ENCODE measurements at places on chromosomes 5 and 9.

DNA sequence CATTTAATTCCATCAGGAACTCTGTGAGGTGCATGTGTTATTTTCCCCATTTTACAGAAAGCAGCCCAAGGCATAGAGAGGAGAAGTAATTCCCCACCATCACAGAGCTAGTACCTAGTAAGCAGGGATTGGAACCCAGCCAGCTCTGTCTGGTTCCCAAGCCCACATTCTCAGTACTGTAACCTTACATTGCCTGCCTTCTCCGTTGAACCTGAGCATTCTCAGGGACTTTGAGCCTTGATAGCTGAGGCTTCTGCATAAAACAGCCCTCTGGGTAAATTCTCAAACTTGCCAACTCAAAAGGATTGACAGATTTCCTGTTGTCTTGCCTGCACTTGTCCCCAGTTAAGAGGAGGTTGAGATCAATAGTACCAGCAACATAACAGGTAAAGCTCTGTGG lies 9.2 kb upstream of the GLE1 start:
- no peak for DNase-seq

DNA sequence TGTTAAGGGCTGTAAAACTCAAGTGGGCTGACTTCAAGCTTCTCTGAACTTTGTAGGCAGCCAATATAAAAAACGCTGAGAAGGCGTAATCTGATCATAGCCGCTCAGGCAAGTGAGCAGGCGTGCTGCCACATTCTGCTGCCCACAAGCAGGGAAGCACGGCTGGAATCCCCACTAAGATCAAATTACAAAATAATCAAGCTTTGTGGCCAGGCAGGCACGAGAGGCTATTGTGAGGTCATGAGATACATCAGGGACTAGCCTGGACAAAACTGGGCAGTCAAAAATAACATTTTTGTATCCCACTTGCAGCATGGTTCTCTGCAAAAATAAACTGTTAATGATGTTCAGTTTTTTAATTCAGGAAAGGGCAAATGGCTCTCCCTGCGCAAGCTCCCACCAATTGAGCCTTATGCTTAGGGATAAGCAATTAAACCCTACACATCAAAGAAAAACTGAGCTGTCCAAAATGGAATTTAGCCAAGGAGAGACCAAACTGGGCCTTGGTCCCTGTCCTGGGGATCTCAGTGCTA lies 64.0 kb downstream of the POU5F2 start:
- peak; percentile 84 for DNase-seq

GRCh38 chr5:73763300-73764032 lies 137.5 kb downstream of the ARHGEF28 start:
- no peak for DNase-seq

DNA sequence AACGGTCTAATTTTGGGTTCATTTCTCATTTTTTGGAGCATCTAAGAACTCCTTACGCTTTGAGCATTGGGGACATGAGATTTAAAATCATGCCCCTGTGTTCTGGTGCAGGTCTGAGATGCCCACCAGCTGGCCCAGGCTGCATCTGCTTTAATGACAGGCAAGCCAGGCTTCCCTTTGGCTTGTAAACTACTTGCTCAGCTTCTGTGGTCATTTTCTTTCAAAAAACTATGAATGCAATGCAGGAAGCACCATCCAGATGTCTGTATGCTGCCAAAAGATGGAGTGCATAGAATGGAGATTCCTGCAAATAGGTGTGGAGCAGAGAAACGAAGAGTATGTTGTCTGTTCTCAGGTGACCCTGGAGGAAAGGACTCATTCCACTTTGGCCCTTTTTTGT lies 399.9 kb upstream of the ADAMTSL1 start:
- DNase-seq = no peak

GRCh38 chr5:144712090-144712489 lies 541.4 kb downstream of the KCTD16 start:
- no peak for DNase-seq

GRCh38 chr9:92600462-92601261 lies 64.9 kb upstream of the ECM2 start:
- no peak for DNase-seq

DNA sequence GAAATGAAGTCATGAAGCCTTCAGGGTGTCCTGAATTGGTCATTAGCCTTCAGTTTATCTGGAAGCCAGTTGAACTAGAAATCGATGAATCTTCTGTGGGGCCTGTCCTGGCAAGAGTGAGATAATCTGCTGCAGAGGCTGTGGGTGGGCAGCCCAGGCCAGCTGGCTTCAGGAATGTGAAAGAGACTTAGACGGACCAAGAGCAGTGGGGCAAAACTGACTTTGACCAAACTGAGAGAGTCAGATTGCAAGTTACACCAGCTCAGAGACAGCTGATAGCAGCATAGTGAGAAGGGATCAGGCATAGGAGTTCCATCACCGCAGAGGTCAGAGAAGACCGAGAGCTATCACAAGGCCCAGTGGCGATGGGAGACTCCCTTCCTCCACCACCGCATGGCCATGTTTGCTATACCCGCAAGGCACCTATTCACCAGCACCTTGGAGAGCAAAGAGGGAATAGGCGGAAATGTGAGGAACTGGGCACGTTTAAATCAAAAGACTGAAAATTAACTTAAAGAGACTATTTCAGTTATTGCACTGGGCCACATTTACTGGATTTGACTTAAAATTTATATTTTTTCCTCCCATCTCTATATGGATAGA lies 50.0 kb upstream of the GLIS3 start:
- DNase-seq = no peak

DNA sequence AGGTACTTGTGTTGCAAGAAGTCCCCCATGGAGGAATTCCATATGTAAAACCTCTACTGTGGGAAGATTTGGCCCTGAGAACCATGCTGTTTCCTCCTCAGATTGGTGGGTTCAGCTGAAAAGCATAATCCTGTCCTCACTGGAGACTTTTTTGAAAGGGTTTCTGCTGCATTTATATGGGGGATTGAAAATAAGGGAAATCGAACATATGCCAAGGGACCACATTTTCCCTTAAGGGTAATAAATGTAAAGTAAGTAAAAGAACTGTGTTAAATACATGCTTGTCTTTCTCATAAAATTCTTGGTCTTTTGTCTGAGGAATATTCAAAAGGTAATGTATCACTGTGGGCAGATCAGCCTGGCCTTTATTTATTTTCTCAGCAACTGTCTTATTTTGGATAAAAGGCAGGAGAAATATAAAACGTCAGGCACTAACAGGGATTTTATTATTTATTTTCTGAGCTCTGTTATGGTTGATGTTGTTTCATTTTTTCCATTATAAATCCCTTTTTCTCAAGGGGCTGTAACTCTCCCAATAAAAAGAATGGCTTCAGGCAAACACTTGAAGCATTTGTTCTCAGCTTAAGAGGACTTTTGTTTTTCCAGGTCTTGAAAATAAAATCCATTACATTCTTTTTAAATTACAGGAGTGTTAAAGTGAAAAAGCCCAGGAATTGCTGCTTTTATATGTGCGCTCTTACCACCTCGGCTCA lies 131.4 kb downstream of the FGF10 start:
- DNase-seq = peak; percentile 6
